Umbilical cord (tissue), 2 donors: ENCODE measurements at places on chromosomes 2 and 18. TPM values are rescaled to one million over a fixed set of nuclear protein-coding genes. Genes with fewer than 3 reads are reported as not detected.

Gene HRH4
- total RNA-seq: 0.48 TPM

Gene LDAH
- 43.6 TPM for total RNA-seq

Gene DHX57
- 31.1 TPM for total RNA-seq

Gene PSD4
- 6.5 TPM for total RNA-seq

GRCh38 chr2:121530212-121530705 lies 421 bp upstream of the RNU4ATAC start:
- peak; percentile 92 for DNase-seq

DNA sequence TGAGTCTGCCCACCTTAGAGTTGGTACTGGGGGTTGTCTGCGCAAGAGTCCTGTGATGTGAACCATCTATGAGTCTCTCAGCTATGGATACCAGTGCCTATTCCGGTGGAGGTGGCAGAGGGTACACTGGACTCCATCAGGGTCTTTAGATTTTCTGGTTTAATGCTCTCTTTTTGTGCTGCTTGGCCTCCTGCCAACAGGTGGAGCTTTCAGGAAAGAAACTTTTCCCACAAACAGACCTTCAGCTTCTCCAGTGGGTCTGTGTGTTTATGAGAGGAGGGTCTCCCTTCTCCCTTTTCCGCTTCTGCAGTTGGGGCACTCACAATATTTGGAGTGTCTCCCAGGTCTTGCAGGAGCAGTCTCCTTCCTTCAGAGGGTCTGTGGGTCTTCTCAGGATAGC lies 1721.9 kb upstream of the SLC39A10 start:
- no peak for DNase-seq

Gene LYG1
- not detected for total RNA-seq

Gene NABP1
- total RNA-seq: 32.0 TPM

DNA sequence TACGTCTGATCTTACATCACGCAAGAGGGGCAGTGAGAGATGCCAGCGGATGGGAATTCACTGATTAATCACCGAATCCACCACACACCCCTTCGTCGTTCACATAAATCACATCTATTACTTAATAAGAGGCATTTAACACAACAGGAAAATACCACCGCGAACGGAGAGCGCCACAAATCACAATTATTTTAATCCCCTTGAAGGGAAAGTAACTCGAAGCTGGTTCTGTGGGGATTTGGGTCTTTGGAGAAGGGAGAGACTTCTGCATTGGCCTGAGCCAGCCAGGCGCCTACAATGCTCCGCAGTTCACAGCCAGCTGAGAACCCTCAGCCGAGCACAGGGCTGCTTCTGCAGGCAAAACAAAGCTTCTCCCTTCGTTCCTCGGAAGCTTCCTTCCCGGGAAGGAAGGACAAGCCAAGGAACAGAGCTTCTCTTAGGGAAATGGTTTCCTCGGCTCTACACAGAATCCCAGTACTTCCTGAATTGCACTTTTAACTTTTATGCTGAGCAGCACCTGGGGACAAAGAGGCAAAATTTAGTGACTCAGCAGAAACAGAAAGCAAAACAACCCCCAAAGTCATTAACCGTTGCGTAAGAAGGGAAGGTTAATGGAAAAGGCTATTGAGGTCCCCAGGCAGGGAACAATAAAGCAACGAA lies at the start of gene LRP1B:
LRP1B (minus strand) TSS at position 7 of the 660 bp plus-strand sequence. CDS start 287 bp downstream, outside the sequence.
- DNase-seq: peak; percentile 57

DNA sequence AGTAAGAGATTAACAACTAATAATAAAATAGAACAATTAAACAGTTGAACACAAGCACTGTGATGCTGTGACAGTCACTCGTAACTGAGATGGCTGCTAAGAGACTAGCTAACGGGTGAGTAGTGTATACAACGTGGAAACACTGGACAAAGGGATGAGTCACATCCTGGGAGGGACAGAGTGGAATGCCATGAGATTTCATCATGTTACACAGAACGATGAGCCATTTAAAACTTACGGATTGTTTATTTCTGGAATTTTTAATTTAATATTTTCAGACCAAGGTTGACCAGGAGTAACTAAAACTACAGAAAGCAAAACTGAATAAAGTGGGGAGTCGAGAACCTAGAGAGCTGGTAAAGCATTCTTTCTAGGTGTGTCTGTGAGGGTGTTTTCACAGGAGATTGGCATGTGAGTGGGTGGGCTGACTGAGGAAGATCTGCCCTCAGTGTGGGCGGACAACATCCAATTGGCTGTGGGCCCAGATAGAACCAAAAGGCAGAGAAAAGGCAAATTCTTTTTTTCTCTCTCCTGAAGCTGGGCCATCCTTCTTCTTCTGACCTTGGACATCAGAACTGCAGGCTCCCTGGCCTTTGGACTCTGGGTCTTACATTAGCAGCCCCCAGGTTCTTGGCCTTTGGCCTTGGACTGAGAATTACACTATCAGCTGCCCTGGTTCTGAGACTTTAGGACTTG lies 14.6 kb downstream of the TMSB10 start:
- peak; percentile 77 for DNase-seq

Gene NEU4
- total RNA-seq: 0.72 TPM

- DNase-seq: no peak
These were observed 205.8 kb downstream of the NDUFA10 start for GRCh38 chr2:239819091-239819973.

GRCh38 chr2:238864207-238865014 lies 16.5 kb downstream of the TWIST2 start:
- peak; percentile 99 for DNase-seq

GRCh38 chr2:80114812-80115211 lies 189.7 kb downstream of the LRRTM1 start:
- no peak for DNase-seq

DNA sequence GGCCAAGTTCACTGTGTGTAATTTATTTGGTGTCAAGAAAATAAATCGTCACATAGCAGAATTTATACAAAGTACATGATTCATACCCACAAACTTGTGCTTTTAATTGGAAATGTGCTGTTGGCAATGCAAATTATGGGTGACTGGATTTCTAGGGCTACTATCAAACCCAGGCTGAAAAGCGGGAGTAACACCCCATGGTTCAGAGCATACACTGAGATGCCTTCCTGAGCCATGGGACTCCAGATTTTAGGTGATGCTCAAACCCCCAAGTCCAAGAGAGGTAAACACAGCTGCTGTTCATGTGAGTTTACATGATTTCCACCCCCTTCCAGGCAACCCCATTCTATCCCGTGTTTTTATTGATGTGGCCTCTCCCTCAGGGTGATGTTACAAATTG lies 565.9 kb upstream of the ID2 start:
- DNase-seq: no peak

GRCh38 chr2:240149943-240150784 lies 9.7 kb upstream of the OTOS start:
- DNase-seq: peak; percentile 21
